ENCODE measurements at places on chromosomes 3 and 15.

DNA sequence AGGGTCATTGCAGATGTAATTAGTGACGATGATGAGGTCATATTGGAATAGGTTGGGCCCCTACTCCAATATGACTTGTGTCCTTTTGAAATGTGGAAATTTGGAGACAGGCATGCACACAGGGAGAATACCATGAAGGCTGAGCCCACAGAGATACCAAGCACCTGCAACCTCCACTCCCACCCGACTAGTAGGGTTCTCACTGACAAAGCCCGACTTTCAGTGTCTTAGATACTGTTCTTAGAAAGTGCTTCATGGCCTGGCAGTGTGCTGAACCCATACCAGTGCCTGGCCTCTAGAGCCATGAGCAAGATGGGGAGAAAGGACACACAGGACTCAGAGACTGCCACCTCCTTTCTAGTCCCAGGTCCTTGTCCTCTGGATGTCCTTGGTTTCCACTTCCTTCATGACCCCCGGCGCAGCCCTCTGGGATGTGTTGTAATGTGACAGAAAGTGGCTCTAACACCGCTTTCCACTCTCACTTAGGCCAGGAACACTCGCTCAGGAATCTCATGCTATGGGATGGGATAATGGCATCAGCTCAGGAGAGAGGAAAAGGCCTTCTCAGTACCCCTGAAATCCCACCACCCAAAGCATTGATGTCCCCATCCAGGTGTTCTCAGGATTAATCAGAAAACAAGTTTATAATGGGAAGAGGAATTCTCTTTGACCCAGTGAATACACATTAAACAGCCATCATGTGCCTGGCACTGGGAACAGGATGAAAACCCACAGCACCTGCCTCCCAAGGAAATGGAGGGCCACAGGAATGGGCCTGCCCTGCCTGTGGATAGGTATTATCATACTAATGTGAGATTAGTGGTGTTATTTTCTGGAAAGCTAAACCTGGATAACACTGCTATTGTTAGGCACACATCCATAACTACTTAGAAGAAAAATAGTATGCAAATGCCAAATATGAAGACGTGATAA lies 59.9 kb downstream of the RPL39L start:
- no peak for DNase-seq

DNA sequence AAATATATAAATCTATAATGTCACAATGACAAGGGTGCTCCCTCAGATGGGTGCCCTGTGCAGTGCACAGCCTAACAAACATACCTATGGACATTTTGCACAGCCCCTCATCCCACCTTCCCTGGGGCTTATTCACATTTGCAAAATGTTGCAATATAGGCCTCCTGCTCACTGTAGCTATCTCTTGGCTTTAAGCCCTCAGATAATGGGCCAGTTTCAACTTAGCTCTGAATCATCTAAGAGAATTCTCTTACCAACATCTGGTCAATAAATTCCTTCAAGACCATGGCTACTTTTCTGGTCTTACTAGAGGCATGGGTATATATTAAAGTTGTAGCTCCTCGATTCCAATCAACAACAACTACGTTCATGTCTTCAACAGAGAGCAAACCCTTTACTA lies 17.9 kb downstream of the LIPH start:
- DNase-seq, result no peak

DNA sequence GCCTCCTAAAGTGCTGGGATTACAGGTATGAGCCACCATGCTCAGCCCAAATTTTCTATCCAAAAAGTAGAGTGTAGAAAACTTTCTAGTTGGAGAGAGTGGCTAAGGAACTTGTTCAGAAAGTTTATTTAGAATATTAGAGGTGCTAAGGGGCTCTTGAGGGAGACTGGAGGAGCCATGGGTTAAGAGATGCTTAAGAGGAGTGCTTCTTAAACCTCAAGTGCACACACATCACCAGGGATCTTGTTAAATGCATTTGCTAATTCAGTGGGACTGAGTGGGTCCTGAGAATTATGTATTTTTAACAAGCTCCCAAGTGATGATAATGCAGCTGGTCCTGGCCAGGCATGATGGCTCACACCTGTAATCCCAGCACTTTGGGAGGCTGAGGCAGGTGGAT lies 29.7 kb upstream of the SLMAP start:
- no peak for DNase-seq

DNA sequence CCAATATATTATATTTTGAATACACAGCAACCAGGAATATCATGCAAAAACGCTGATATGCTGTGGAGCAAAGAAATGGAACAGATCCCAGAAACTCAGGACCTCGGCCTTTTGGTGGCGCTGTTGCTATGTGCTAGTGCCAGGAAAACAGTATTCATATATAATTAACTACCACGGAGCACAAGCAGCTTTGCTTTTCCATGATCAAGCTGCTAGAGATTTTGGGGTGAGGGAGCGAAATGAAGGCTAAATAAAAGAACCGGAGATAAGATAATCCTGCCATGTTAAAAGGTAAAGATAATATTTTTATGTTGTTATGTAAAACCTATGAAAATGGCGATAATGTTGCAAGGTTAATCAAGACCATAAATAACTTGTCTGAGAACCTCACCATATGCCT lies 157.7 kb upstream of the FAM3D start:
- DNase-seq, result peak; percentile 40

- DNase-seq, result no peak
Observed at GRCh38 chr3:162368417-162368816, 871.8 kb downstream of the OTOL1 start.

DNA sequence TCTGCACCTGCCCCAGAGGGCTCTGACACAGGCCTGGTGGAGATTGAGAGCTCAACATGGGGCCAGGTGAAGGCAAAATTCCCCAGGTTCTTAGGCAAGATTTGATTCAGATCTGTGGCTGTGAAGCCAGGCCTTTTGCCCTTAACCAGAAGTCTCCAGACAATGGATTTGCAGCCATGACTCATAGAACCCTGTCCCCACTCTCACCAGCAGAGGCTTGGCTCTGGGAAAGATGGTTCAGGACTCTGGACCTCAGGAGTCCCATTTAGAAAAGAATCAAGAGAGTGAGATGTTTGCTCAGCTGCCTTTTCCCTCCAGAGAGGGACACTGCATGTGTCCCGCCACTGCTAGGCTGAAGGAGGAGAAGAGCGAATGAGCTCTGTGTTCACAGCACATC lies 361.4 kb upstream of the ICE2 start:
- no peak for DNase-seq

DNA sequence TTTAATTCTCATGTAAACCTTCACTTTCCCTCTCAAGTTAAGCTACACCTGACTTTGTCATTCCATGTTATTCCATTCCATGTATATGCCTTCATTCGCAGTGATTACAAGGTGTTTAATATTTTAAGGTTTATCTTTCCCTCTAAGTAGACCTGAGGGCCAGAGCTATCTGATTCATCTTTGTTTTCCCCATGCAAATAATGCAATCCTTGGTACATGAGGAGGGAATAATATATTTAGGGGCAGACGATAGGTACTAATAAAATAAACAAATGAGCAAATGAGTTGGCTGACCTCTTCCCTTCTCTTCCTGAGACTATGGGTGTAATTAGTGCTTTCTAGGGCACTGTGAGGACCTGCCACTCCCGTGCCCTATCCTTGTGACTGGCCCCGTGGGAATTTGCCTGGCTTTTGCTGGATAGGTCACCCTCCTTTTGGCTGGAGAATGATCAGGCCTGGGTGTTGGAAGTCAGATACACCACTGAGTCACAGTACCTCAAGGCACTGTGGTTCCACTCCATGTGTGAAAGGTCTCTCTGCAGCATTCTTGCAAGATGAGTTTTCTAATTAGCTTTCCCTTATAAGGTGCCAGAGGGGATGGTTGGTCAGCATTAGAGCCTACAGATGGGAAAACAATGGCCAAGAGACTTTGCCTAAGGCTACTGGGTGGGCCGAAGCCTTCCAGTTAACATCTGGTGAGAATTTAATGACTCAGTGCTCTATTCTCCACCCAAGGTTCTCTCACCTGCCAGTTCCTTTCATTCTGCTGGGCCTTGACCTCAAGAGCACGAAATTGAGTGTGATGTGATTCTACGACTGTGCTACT lies 183.2 kb downstream of the P3H2 start:
- peak; percentile 98 for DNase-seq

- DNase-seq, result no peak
Observed at GRCh38 chr15:78427953-78428352, 10.1 kb upstream of the IREB2 start.

DNA sequence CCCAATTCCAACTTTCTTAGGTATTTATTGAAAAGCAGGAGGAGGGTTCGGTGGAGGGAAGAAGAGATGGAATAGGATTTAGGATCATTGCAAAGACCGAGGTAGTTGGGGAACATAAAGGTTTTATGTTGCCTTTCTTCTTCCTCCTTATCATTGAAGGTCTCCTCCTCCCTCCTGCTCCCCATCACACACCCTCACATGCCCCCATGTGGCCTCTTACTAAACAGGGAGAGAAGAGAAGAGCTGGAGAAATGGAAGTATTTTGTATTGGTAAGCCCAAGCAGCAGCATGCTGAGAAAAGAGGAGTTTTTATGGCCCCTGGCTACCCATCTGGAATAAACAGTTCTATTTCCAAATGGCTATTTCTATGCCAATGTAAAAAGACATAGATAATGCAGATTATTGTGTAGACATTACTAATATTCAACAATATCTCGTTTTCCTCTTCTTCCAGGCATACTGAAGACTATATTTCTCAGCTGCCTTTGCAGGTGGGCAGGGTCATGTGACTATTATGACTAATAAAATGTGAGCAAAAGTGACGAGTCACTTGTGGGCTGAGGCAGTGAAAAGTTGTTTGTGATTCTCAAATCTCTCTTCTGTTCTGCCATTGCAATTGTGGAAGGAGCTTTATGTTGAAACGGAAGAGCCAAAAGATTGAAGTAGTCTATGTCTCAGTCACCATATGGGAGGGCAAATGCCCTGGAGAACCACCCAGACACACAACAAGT lies 5.2 kb upstream of the GPR176 start:
- no peak for DNase-seq

DNA sequence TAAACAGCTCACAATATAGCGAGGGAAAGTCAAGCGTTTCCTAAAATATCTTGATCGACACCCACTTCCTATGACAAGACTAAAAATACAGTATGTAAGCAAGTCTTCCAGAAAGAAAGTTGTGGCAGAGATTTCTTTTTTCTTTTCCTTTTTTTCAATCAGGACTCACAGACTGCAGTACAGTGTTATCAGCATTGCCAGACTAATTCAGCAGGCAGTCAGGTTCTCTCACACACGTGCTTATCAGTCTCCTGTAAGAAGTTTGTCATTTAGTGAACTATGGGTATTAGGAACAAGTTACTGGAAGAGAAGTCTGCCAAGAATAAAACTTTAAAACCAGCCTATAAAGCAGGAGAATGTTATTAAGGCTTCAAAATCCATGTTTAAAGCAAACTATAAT lies 32.8 kb upstream of the ZNF385D start:
- no peak for DNase-seq

- DNase-seq, result no peak
Observed at GRCh38 chr3:101932326-101933068, 83.2 kb downstream of the NFKBIZ start.

- no peak for DNase-seq
Observed at GRCh38 chr3:98333989-98334606, 19.6 kb upstream of the OR5K4 start.

- DNase-seq, result no peak
Observed at GRCh38 chr3:102450976-102451375, 16.2 kb downstream of the ZPLD1 start.

GRCh38 chr3:50256978-50257890 lies 11.7 kb upstream of the SEMA3B start:
- no peak for DNase-seq

- DNase-seq, result no peak
Observed at GRCh38 chr3:37742574-37743212, 119.0 kb upstream of the CTDSPL start.

GRCh38 chr3:157201648-157202278 lies 41.8 kb upstream of the CCNL1 start:
- DNase-seq, result peak; percentile 23

DNA sequence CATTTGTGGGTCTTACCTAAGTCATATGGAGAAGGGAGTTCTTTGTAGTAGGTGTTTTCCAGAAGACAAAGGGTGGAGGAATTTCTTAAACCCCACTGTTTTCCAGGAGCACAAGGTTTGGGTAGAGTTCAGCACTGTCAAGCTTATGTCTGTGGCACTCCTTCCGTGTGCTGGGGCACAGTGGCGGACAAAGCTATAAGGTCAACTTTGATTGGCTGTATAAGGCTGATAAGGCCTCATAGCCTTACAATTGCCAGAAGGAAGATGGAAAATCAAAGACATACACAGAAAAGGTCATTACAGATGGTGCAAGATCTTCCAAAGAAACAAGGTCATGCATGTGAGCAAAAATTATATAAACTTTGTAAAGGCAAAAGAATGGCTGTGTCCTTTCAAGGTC lies 3.5 kb upstream of the LYSMD4 start:
- no peak for DNase-seq

GRCh38 chr15:100879061-100879463 lies 569 bp upstream of the ALDH1A3 start:
- no peak for DNase-seq

DNA sequence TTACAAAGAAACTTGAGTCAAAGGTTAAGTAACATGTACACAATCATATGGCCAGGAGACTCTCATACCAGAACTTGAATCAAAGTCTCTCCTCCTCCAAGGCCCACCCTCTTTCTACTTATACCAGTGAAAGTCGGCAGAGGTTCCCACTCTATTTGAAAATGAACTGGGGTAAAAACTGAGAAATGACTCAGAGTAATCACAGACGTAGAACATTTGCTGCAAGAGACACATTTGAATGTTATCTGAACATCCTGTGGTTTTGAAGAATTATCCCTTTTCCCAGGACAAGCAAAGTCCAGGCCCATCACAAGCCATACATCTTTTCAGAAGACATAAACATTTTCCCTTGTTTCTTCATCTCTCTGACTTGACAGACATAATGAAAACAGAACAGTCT lies 55.8 kb downstream of the SHOX2 start:
- no peak for DNase-seq

DNA sequence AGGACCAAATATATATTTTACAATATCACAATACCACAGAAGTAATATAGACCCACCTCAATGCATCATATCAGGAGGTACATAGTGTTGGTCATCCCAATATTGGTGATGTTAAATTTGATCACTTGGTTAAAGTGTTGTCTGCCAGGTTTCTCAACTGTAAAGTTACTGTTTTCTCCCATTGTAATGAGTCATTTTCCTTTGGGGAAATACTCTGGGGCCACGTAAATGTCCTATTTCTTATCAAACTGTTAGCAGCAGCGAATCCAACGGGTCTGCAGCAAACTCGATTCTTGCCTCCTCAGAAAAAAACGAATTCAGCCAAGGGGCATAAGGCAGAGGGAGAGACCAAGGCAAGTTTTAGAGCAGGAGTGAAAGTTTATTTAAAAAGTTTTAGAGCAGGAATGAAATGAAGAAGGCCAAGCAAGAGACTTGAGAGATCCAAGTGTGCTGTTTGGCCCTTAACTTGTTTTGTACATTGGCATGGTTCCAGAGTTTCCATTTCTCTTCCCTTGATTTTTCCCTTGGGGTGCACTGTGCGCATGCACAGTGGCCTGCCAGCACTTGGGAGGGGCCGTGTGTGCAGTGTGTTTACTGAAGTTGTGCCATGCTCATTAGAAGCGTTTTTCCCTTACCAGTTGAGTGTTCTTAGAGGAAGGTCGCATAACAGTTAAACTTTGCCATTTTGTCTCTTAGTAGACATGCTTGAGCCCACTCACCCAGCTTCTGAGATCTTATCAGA lies 512.5 kb downstream of the AGBL1 start:
- DNase-seq, result no peak
